ENCODE measurements at places on chromosomes 2 and 18.
A peak's percentile ranks its signal among the peaks of the same experiment; 100 is the strongest.

DNA sequence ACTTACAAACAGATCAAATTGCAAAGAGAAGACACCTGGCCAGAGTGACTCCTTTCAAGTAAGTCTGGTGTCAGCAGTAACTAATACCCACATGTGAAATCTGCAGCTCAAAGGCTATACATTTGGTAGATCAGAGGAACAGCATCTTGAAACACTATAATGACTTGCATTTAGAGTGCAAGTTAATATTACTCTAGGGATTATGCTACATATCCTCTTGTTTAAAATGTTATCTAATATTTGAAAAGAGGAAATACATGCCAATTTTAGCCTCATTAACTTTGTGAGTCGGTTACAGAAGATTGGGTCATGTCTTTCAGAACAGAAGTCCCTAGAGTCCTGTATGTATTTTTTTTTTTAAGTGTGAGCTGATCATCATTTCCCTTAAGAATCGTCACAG, 15.2 kb downstream of the LANCL1 start:
- no peak for DNase-seq

DNA sequence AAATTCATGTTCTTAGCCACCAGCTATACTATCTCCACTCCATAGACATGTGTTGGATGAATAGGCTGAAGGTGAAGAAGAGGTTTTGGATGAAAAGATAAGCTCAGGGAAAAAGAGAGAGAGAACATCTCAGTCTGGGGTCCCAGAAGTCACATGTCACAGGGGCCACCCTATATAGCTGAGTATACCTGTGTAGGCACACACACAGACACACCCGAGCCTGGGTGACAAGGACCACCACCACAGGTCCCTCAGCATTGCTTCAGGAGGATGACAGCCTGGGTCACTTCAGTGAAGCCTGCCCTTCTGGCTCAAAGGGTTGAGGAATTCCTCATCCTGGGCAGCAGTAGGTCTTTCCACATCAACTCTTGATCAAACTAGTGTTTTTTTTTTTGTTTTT, 56.2 kb downstream of the POLR1A start:
- no peak for DNase-seq

DNA sequence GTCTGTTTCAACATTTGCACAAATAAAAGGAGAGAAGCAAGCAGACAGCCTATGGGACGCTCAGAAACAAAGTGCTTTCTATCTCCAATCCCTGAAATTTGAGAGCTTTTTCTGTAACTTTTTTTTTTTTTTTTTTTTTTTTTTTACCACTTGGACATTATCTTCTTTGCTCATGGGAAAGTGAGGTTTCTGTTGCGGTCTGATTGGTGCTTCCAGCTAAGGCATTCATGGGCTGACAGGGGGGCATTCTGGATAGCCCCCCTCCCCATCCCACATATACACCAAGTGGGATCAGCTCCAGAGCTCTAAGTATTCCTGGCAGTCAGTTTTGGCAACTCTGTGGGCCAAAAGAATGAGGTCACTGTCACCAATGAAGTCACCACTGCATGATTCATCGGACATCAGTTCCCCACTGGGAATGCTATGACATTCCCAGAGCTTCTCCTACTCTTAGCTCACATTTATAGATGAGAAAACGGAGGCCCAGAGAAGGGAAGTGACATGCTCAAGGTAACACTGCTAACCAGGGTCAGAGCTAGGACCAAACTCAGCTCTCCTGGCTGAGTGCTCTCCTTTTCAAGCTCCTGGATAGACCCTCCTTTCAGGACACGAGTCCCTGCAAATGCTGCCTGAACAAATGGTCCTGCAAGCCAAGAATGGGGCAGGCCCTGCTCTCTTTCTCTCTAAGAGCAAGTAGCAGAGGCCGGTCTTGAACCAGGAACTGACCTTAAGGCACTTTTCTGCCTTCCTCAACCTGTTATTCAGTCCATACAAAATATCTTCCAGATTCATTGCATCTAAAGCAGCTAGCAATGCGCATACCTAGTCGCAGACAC, 61.3 kb downstream of the TMEM247 start:
- no peak for DNase-seq

DNA sequence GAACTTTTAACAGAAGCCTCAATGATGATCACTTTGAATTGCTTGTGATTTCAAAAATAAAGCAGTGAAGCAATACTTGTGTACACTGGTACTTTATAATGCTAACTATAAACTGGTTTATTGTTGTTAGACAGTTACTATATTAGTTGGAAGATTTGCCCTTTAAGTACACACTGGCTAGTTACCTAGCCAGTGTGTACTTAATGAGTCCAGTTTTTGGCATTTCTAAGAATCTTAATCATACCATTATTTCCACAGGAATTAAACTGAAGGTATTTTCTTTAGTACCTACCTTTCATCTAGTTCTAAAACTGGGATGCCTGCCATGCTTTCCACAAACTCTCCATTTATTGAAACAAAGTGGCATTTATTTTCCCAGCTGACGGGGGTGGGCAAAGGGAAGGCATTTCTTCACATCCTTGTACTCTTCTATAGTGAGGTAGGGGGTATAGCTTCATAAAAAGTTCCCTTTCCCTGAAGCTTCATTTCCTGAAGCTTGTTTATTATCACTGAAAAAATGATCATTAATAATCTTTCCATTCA, 49.9 kb downstream of the UGP2 start:
- DNase-seq: no peak

GRCh38 chr2:82795446-82795845, 1663.6 kb downstream of the SUCLG1 start:
- DNase-seq: no peak

DNA sequence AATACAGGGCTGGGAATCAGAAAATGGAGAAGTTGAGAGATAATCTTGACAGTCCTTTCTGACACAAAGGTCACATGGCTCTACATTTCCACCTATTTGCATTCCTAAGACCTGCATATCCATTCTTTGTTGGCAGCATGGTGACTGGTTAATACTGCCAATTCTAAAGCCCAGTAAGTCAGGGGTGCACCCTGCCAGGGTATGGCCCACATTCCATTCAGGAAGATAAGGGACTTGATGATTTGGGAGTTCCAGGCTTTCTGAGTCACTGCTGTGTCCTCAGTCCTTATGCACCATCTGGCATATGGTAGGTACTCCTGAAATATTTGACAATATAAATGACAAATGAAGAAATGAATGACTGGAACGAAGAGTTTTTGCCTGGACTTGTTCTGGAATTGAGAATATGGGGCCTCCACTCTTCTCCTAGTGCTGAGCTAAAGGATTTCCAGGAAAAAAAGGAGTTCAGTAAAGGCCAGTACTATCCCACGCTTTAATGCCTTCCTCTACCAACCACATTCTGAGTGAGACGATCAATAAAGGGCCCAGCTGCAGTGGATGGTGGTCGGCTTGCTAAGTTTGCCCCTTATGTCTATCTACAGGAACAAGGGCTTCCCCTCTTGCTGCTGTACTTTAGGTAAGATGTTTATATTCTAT, 31.7 kb upstream of the EIF2AK3 start:
- no peak for DNase-seq

DNA sequence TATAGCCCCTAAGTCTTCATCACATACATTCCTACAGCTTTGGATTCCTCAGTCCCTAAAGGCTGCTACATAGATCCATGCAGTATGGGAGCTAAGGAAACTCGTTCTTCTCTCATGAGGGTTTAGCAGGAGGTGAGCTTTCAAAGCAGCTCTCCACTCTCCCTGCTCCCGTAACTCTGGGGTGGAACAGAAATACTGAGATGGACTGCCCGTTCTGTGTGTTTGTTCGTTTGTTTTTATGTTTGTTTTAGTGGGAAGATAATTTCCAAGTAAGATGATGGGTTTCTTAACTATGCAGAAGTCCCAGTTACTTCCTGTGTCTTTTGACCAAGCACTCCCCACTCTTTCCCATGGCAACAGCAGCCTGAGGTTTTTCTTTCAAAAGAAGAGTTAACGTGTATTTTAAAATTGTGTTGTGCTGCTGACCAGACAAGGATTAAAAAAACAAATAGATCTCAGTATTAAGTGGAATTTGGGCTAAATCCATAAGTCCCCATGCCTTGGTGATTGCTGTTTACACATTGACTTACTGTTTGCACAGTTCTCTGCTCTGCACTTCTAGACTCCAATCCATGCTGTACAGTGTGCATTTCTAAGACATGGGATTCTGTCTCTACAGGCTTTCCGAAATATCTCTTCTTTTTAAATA, 156.4 kb upstream of the SH3BP4 start:
- peak; percentile 28 for DNase-seq

DNA sequence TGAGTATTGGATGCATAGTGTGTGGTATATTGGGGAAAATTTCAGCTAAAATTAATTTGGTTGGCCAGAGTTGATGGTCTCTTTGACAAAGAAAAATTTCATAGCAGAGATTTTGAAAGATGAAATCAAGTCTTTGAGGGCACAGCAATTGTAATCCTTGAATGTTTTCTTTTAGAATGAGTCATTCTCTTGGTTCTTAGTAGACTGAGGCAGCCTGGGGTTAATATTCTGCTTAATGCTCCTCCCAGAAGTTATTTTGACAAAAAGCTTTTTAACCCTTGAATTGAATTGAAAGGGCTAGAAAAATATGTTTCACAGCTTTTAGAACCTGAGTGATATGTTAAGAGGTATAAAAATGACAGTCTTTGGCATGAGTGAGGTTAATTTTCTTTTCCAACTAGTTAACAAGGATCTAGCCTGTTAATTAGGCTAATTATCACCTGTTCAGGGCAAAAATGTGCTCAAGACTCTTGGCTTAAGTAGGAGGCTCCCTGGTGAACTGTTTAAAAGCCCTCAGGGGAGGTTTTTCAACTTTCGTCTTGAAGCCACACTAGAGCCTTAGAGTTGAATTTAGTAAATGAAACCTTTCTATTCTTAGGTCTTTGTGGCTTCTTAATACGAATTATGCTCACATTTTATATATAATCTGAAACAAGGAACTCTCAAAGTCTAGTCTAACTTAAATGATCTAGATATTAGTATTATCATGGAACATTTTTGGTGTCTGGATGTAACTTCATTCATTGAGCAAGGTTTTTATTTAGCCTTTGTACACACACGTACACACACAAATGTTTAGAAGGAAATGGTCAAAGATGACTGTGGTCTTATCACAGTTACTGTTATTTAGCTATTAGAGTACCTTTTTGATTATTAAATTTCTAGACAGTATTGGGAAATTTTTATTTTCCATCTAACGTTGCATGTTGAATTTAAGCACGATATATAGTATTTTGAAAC, 272.5 kb downstream of the ZNF407 start:
- no peak for DNase-seq

GRCh38 chr2:27442920-27443282, 720 bp downstream of the KRTCAP3 start:
- no peak for DNase-seq

- DNase-seq: no peak
Measured at GRCh38 chr18:5064841-5065370, 132.2 kb downstream of the AKAIN1 start.

DNA sequence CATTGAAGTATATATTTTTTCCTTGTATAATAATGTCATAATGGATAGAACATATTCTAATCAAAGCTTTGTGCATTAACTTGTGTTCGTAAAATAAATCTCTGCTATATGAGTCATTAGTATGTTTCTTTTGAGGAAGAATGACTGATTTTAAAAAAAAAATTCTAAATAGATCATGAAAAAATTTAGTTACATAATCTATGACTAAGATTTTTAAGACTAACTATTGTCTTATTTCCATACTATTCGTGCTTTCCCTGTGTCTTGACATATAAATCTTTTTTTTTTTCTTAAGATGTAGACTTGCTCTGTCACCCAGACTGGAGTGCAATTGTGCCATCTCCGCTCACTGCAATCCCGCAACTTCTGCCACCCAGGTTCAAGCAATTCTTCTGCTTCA, 226.1 kb downstream of the DSEL start:
- DNase-seq: no peak

DNA sequence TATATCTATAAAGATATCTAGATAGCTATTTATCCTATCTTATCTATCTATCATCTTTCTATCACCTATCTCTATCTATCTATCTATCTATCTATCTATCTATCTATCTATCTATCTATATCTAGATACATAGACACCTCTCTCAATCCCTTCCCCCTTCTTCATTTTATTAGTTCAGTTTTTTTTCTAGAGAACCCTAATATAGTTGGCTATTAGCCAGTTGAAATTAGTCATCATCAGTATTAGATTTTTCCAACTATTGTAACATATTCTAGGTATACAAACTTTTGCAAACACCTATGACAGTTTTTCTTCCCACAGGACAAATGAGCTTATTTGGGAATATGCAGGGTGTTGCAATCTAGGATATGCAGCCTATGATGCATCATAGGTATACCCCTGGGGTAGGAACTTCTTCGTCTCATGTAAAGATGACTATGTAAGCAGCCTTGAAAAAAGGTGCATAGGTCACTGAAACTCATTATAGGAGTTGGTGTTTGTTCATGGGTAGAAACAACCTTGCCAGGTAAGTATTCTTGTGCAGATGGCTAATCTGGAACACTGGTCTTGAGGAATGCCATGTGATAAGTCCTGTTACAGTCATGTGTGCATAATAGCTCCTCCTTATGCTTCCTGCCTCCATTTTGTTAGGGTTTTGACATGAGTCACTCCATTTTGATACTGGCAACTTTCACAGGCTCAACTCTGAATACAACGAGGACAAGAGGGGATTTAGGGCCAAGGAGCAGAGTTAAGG, 160.7 kb upstream of the ZSWIM2 start:
- DNase-seq: no peak

- DNase-seq: no peak
Measured at GRCh38 chr2:74003494-74004211, 18.9 kb downstream of the TET3 start.

GRCh38 chr2:10912796-10913455, 1.2 kb downstream of the KCNF1 start:
- DNase-seq: no peak

DNA sequence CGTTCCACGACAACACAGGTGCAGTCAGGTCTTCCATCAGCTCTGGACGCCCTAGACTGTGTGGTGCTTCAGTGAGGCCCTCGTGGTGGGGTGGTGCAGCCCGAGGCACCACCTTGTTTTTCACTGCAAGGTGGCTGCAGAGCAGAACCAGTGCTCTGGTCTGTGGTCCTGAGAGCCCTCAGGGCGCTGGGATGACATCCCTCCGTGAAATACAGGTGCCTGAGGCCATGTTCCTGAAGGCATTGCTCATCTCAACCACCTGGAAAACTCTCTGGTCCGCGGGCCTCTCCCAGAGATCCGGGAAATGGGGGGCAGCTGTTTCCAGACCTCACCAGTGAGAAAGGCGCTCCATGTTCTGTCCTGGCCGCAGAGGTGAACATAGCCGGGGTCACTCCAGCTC, 119.2 kb downstream of the ACOXL start:
- DNase-seq: no peak

DNA sequence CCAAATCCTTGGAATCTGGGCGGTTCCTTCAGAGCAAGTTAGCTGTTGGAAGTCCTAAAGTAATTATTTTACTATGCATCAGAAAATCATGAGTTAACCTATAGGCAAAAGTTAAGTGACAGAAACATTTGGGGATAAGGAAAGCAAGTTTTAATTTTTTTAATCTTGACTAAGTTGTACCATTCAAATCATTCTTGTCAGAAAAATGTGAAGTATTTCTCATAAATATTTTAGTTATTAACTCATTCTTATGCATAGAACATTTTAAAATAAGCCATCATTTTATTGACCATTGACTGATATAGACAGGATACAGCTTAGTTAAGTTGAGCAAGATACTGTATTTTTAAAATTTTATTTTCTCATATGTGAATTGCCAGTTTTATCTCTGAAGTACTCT, 98.2 kb upstream of the FOSL2 start:
- DNase-seq: no peak

- no peak for DNase-seq
Measured at GRCh38 chr2:128424406-128425171, 105.9 kb upstream of the HS6ST1 start.

All from NCI-H1092 treated with DMSO at 0.1 percent for 48 hours (cell line).